ENCODE measurements at places on chromosomes 2 and 18.

DNA sequence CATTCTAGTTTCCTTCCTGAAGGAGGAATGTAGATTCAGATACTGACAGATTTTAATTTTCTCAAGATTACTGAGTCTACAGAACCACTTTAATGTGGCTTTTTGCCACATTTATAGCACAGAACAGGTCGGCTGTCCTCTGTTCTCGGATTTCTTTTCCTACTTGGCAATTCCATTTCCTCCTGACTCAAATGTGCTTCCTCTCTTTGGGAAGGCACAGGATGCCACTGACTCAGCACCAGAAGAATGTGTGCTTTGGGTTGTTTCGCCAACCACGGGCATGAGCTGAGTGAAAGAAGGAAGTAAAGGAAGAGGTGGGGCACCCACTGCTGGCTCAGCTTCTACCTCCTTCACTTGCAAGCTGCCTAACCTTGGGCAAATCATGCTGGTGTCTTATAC lies 970.6 kb upstream of the ACVR2A start:
- DNase-seq, result no peak

DNA sequence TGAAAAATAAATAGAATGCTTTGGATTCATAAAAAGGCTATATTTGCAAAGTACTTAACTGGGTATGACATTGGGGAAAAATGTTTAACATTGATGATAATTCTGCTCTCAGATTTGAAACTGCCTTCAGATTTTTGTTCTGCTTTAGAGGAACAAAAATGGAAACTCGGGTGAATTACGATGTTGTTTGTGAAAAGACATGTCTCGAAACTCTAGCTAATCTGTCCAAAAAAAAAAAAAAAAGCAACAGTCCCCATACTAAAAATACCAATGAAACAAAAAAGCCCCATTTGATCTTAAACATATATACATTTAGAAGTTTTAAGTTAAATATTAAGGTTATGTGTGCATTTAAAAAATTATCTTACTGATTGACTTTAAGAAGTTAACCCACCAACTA lies 3.0 kb downstream of the ZDBF2 start:
- no peak for DNase-seq

- DNase-seq, result no peak
Measured at GRCh38 chr2:45330637-45331409, 280.2 kb downstream of the SRBD1 start.

- no peak for DNase-seq
Measured at GRCh38 chr2:67828066-67828465, 234.7 kb downstream of the C1D start.

GRCh38 chr2:190342611-190343010 lies 778 bp upstream of the INPP1 start:
- no peak for DNase-seq

- DNase-seq, result no peak
Measured at GRCh38 chr2:56739413-56739812, 555.6 kb downstream of the CCDC85A start.

All from GM12865 (cell line).